ENCODE measurements at places on chromosomes 3 and 15.

DNA sequence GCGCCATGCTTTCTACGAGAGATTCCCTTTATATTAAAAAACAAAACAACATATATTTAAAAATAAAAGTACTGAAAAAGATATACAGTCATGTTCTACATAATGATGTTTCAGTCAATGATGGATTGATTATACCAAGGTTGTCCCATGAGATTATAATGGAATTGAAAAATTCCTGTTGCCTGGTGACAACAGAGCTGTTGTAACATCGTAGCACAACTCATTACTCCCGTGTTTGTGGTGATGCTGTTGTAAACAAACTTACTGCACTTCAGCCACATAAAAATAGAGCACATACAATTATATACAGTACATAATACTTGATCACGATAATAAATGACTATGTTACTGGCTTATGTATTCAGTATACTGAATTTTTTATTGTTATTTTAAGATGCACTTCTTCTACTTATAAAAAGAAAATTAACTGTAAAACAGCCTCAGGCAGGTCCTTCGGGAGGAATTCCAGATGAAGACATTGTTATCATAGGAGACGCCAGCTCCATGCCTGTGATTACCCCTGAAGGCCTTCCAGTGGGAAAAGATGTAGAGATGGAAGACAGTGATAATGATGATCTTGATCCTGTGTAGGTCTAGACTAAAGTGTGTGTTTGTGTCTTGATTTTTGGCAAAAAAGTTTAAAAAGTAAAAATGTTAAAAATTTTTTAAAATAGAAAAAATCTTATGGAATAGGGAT is 11.7 kb downstream of the CCR1 start:
- no peak for DNase-seq

DNA sequence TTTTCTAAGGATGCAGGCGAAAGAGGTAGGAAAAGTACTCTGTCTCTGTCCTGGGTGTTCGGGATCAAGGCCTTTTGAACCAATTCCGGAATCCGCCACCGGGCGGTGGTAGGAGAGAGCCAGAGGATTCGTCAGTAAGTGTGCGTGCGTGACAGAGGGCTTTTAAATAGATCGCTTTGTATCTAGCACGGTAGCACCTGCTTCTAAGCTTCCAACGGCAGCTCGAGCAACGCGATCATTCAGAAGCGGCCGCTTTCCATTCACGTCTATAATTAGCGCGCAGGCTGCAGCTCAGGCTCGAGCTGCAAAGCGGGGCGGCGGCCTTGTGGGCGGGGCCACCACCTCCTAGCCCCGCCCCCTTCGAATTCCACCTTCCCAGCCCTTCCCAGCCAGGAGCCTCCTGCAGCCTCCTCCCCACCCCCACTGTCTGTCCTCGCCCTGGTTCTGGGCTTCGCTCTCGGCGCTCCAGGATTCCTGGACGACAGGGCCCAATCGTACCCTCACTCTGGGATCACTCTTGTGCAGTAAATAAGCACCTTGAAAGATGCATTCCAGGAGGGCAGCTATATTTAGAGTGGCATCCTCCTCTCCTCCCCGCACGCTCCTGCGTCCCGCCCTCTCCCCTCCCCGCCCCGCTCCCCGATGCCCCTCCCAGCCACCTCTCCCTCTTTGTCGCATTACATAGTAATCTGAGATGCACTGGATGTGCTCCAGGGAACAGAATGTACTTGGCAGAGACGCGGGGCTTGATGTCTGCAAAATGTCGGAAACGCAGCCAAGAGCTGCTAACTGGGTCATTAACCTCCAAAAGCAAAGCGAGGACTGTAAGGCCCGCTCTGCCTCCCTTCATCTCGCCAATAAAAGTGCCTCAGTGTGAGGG is 224.1 kb upstream of the TPRG1 start:
- peak; percentile 88 for DNase-seq

- DNase-seq = no peak
These were observed 4.9 kb downstream of the NT5DC2 start for GRCh38 chr3:52528586-52529375.

DNA sequence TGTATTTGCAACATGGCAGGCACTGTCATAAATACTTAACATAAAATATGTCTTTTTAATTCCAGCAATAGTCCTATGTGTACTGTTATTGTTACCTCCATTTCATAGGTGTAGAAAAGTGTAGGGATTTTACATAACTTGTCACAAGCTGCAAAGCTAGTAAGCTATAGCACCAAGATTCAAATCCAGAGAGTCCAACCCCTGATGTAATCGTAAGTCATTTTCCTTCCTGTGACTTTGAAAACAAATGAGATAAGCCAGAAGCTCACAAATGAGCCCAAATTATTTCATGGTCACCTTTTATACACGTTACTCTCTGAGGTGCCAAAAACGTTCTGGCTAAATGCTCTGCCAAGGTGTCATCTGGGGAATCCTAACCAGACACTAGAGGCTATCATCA is 23.8 kb downstream of the TNIK start:
- no peak for DNase-seq

DNA sequence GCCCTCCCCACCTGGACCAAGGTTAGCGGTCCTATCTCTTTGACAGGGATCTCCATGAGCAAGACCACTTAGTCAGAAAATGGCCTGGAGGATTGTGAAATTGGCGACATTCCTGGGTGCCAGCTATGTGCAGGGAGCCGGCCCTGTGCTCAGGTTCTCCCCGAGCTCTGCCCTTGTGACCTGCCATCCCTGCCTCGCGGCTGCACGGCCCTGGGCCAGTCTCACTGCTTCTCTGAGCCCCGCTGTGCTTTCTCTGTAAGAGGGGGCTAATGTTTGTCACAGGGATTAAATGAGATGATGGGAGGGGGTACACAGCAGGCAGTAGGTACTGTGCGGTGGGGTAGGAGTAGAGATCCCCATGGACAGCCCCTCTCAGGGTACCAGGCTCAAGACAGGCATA is 14.9 kb downstream of the C3orf18 start:
- DNase-seq = no peak

GRCh38 chr3:196378146-196378841 is 40.1 kb upstream of the TM4SF19 start:
- DNase-seq = no peak

- DNase-seq = no peak
These were observed 81.1 kb upstream of the ARHGEF3 start for GRCh38 chr3:56882896-56883295.

DNA sequence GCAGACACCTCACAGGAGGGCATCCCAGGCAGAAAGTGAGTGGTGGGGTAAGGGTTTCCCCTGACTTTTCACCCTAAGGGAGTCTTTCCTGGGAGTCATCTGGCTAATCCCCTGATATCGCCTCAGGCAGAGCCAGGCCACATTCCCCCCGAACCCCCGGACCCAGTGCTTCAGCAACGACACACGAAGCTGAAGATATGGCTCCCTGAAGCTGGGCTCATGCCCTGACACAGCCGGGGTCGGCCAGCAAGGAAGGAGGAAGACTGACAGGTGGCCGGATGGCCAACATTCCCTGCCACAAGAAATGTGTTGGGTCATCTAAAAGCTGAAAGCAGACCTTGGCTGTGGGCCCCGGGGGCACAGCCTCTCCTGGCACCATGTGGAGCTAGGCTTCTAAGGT is 14.4 kb downstream of the CHST13 start:
- no peak for DNase-seq

- DNase-seq = no peak
These were observed 28.1 kb downstream of the HACD3 start for GRCh38 chr15:65558336-65558735.

GRCh38 chr15:82805994-82806406 is at the start of gene FSD2:
Gene FSD2, minus strand, starts transcription at chr15:82806069. Its CDS starts 18,679 bp downstream, at chr15:82787390.
- no peak for DNase-seq

DNA sequence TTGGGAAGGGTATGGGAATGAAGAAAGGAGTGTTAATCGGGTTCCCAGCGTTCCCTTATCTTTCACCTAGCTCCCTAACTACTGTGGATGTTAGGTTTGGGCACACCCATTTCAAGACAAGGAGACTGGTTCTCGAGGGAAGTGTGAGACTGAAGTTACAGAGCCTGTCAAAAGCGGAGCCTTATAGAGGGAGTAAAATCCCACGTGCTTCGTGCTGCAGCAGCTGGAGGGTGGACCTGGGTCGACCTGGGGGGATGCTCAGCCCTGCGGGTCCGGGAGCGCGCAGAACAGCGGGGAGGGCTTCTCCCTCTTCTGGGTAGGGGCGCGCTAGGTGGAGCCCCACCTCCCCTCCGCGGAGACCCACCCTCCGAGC is 314 bp upstream of the TMED3 start:
- no peak for DNase-seq

DNA sequence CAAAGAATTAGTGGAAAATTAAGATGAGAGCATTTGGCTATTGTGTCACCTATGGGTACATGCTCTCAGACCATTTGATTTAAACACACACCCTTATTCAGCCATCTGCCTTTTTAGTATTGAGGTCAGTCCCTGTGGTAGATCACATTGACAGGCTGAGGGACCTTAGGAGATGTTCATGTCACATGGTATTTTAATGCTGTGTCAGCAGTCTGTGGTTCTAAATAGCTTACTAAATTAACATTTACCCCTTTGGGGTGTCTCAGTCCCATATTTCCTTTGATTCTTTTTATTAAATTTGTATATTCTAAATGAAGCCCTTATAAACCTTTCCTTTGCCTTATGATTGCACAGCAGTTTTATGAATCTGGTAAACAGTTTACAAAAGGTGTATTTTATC is 2.3 kb downstream of the RBM5 start:
- DNase-seq = no peak

DNA sequence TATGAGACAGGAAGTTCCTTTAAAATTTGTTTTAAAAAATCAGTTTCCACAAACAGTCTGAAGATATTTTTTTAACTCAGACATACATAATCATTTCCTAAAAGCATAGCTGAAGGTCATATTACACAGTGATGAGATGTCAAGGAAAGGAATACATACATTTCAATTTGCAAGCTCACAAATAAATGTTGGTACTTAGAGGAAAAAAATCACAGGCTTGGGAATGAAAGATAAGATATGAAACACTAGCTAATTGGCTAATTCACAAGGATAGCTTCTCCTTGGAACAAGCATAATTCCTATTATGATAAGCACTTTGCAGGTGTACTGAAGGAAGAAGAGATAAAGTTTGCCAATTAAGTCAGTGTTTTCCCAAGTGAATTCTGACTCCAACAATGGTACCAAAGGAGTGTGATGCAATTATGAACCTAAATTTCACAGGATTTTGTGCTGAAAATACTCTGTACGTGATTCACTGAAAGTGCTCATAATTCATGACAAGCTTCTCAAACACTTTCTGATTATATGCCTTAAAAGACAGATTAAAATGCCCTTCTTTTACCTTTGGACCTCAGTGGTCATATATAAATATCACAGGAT is 112.4 kb downstream of the FRMD5 start:
- no peak for DNase-seq

DNA sequence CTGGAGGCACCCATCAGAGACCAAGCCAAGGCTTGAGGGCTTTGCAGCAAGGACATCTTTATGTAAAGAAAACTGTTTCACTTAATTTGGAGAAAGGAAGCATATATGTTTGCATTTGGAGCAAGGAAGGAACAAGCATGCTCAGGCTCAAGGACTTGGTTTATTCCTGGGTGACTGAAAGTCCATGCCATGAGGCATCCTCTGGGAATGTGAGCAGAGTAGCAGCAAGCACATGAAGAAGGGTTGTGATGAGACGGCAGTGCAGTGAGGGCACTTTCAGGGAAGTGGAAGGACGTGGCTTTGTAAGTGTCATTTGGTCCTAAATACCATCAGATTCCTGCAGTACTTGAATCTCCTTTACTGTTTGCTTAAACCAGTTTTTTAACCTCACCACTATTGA is 26.8 kb downstream of the POLG start:
- DNase-seq = no peak

GRCh38 chr3:61360297-61360965 is 109.2 kb upstream of the FHIT start:
- DNase-seq = no peak

DNA sequence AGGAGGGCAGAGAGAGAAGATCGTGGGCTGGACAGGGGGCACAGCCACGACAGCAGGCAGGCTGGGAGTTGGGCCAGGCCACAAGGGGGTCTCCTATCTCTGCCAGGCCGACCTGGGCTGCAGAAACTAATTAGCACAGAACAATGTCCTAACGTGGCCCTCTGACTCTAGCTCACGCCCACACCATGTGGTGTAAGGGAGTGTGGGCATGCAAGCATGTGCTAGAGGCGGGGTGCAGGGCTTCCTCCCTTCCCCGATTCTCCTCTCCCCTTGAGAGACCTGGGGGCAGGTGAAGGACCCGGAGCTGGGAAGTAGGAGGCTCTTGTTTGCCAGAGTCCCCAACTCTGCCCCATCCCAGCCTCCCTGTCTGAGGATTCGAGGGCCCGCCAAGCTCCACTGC is 65.5 kb downstream of the LINGO1 start:
- no peak for DNase-seq
